ENCODE measurements at places on chromosomes 3 and 15. TPM values are rescaled to one million over a fixed set of nuclear protein-coding genes. Genes with fewer than 3 reads are reported as not detected.

DNA sequence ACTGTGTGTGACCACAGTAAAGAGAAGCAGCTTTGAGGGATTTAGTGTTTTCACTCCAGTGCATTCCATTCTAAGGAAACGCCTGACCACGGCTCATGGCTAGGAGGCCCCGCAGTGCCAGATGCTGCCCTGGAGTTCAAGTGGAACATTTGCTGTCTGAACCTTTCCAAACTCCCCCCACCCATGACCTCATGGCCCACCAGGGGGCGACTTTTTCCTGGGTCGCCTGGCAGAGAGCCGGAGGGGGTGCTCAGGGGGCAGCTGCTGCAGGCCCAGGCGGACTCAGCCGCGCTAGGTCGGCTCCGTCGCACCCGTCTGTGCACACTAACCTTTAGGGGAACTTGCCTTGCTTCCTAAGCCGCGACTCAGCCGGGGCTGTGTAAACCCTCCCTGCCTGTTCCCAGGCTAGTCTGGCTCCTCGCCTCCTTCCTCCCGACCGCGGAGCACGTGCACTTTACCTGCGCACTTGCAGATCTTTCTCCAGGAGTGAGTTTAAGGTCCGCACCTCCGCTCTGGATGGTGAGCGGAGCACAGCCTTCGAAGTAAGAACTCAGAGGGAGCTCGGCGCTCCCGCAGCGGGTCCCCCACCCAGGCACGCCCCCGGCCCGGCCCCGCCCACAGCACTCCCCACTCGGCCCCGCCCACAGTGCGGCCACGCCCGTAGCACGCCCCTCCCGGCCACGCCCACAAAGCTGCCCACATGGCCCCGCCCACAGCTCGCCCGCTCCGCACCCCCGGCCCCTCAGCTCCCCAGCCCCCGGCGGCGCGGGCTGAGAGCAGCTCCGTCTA, at the start of gene OCA2:
Gene OCA2, minus strand, starts transcription at position 550 of the 789 bp plus-strand sequence. CDS start 17,441 bp downstream, outside the sequence.
- DNase-seq, result no peak

Gene OR4F15
- total RNA-seq, result not detected

GRCh38 chr3:25830373-25831280, 40.7 kb downstream of the OXSM start:
- DNase-seq, result no peak

GRCh38 chr3:46105306-46105919, 78.1 kb upstream of the XCR1 start:
- DNase-seq, result no peak

DNA sequence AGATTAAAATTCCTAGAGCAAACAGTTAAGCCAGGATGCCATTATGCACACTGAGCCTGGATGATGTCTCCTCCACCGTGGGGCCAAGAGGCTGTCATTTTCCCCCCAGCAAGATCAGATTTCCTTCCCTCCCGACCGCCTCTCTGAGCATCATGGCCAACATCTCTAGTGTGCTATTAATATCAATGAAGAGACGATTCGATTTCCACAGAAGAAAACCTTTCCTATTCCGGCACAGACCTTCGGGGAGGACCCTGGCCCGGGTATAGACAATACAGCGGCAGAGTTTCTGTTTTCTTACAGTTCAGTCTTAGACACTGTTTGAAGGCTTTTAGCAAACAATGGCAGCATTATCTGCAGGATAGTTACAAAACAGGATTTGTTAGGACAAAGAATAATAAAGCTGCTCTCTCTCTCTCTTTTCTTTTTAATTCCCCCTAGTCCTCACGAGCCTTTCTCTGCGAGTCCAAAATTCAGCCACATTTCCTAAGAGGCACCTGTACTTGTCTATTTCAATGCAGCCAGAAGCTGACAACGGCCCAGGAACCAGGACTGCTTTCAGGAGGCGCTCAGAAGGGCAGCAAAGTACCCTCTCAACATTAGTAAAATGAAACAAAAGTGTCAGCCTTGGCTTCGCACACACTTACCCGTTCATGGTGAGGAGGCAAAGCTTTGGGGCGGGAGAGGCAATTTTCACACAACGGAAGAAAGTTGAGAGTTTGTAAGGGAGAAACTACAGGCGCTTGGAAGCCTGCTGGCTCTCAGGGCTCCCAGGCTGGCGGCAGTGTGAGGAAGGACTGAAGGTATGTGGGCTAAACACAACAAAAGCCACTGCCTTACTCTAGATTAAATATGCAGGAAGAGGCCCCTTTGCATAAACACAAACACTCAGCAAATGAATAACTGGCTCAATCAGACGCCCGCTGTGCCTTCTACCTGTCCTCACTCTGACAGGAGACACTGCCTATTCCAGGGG, 278.0 kb downstream of the FOXP1 start:
- no peak for DNase-seq

Measured in epithelial cell of proximal tubule (primary cell).